ENCODE measurements at places on chromosomes 16 and 17.

DNA sequence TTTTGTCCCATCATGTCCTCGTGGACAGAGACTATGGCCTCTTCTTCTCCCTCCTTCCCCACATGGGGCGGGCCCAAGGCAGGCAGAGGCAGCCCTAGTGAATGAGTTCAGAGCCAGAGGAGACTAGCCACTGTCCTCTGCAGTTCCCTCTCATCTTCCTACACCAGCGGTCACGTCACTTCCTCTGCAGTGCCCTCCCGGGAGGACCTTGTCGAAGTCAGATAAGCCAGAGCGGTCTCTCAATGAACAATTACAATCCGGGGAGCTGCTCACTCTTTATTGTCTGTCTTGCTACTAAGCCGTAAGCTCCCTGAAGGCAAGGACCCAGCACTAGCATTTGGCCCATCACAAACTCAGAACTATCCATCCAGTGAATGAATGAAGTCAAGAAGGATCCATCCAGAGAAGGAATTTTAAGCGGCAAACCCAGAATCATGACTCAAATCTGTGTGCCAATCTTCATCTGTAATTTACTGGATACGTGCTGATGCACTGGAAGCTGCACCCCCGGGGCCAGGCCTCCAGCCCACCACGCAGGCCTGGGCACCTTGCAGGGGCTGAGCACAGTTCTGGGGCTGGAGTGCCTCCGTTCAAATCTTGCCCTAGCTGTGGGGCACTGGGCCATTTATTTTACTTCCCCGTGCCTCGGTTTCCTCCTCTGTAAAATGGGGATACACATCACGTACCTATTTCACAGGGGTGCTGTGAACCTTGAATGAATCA is 18.1 kb downstream of the ZNF423 start:
- DNase-seq, result no peak

GRCh38 chr16:85607321-85607765 is 5.8 kb upstream of the GSE1 start:
- no peak for DNase-seq

- no peak for DNase-seq
Measured at GRCh38 chr17:77513045-77513444, 372.3 kb downstream of the SEC14L1 start.

GRCh38 chr16:9908613-9909012 is 273.6 kb downstream of the GRIN2A start:
- DNase-seq, result no peak

- no peak for DNase-seq
Measured at GRCh38 chr17:79992649-79993389, 42.9 kb downstream of the TBC1D16 start.

GRCh38 chr17:43545383-43545632 is 832 bp downstream of the ETV4 start:
- DNase-seq, result no peak

Measured in D721Med (cell line).